Germinal center (tissue), 1 donor: ENCODE measurements at places on chromosomes 5 and 9.

- DNase-seq: no peak
Observed at GRCh38 chr5:92860061-92860460, 721.0 kb downstream of the NR2F1-AS1 start.

- no peak for DNase-seq
Observed at GRCh38 chr9:124271660-124272059, 13.9 kb downstream of the NEK6 start.

- no peak for DNase-seq
Observed at GRCh38 chr5:181120761-181121160, 10.2 kb downstream of the OR2V1 start.

GRCh38 chr9:80649001-80649420, 1040.3 kb downstream of the TLE1 start:
- DNase-seq: no peak

- DNase-seq: no peak
Observed at GRCh38 chr5:160312960-160313727, 780 bp upstream of the CCNJL start.

GRCh38 chr9:4464911-4465513, 25.3 kb upstream of the SLC1A1 start:
- peak; percentile 87 for DNase-seq

- no peak for DNase-seq
Observed at GRCh38 chr5:173969167-173970049, 19.6 kb upstream of the C5orf47 start.

GRCh38 chr5:149161026-149161687, 19.9 kb downstream of the ABLIM3 start:
- DNase-seq: no peak

GRCh38 chr5:36232533-36232932, 9.2 kb downstream of the NADK2 start:
- no peak for DNase-seq

DNA sequence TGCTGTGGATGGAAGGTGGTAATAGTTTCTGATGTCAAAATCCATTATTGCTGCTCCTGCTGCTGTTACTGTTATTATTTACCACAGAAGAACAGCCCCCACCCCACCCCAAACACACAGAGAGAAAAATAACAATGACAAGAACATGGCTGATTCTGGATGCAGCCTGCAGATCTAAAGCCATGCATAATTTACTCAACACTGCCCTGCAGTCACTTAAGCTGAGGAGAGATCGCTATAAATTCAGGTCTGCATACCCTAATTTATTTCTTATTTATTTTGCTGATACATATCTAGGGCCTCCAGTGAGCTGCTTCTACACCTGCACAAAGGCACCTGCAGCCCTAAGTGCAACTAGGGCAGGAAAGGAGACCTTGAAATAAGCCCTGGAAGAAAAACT, 132.0 kb downstream of the TRIM32 start:
- no peak for DNase-seq

- no peak for DNase-seq
Observed at GRCh38 chr5:64147849-64148441, 17.7 kb upstream of the RNF180 start.

DNA sequence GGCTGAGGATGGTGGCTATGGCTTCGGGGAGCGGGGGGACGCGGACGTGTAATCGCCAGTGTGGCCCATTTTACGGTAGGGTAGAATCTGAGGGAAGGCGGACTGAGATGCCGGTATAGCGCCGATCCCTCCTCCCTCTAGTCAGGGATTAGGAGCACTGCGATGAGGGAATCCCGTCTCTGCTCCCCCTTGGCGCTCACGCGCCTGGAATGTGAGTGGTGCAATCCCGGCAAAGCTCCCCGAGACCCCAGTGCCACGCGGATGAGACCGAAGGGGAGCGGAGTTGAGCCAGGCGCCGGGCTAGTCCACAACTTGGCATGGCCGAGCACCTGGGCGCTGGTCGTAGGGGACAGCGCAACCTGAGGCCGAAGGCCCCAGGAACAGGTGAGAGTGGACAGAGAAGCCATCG, 2.2 kb downstream of the NPR3 start:
- DNase-seq: no peak

GRCh38 chr5:167850911-167851310, 440.5 kb upstream of the WWC1 start:
- DNase-seq: no peak

DNA sequence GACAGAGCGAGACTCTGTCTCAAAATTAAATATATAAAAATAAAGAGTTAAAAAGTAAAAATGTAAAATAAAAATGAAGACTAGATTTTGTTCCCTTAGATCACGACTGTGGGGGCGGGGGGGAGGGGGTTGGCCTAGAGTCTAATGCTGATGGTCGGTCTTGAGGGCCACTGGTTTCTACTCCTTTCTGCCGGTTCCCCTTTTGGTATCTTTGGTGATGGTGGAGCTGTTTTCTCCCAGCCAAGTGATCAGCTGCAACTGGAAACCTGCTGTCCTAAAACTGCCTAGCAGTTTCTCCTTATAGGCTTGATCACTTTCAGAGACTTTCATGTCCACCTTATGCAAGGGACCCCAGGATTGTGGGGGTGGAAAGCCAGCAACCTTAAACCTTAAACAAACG, 1.1 kb downstream of the SRD5A1 start:
- peak; percentile 44 for DNase-seq

DNA sequence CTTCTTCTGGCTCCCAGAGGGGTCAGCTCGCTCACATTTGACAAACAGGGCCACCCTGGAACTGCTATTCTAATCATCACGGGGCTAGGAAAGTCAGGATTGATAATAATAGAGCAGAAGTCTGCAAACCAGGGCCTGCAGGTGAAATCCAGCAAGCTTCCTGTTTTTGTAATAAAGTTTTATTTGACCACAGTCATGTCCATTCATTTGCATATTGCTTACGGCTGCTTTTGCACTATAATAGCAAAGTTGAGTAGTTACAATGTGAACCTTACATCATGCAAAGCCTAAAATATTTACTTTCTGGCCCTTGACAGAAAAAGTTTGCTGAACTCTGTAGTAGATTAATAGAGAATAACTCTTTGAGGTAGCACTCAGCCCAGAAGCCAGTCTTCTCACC, 63.2 kb upstream of the CTXN3 start:
- no peak for DNase-seq

DNA sequence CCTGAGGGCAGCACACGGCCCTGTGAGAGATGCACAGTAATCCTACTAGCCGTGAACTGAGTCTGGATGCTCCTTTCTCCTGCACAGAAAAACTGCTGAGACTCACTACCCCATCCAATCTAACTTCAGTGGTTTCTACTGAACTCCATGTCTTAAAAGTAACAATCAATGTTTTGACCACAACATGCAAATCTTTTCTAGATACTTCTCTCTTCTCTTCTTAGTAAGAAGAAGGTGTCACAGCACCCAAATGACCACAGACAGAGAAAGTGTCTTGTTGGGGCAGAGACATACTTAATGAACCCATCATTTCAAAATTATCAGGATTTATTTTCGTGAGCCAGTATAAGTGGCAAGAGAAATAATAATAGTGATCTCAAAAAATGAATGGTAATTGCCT, 285.8 kb upstream of the MEF2C start:
- DNase-seq: no peak

GRCh38 chr9:109476642-109477257, 21.4 kb downstream of the PTPN3 start:
- no peak for DNase-seq

DNA sequence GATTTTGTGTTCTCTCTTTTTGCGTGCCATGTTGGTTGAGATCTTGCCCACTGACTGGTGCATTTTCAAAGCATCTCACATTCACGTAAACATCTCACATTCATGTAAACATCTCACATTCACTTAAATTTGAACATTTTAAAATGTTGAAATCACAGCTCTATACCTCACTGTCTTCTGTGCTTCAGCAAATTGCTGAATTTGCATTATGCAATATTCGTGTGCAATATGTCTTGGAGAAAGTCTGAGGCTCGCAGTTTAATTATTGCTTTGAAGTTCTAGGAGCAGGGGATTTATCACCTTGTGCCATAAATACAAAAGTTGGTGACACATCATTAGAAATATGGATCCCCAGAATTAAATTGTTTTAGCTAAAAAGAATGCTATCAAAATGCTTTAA, 42.6 kb downstream of the TNFSF15 start:
- DNase-seq: no peak

DNA sequence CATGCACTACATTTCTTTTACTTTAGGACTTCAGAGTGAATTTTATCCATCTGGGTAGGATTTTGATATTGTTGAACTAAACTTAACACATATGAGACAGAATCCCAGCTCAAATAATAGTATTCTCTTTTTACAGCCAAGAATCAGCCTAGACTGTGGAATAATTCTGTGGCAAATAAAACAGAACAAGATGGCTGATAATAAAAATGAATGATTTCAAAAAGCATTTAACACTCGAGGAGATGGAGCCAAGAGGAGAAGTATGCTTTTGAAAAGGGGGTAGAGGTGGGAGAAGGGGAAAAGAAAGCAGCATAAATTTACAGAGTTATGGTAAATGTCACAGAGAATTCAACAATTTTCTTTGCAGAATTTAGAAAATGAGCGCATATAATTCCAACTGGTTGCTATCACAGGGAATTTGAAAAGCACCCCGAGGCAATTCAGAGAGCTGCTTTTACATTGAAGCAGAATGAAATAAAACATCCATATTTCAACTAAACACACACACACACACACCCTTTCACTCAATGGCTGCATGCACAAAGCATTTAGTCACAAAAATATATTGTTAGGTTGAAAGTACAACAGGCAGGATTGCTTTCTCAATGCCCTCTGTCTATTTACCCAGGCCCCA, 60.2 kb upstream of the DMAC1 start:
- no peak for DNase-seq

- DNase-seq: peak; percentile 52
Observed at GRCh38 chr5:124410539-124411488, 335.6 kb downstream of the ZNF608 start.

DNA sequence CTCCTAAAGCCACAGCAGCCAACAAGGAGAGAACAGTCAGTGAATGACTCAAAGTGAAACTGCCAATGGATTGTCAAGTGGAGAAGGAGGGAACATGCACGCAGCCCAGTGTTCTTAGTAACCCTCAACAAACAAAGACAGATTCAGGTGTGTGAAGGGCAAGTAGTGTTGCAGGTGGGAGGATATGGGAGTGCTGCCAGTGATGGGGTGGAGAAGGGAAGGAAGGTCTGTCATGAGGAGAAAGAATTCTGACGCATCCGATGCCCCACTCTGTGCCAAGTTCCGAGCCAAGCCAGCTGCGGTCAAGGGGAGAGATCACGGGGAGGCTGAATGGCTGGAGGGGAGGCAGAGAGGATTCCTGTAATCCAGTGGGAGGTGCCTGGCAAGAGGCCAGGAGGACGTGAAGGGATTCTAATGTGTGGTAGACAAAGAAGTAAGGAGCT, 56.5 kb downstream of the CAST start:
- DNase-seq: no peak

GRCh38 chr9:88174324-88174723, 36.0 kb upstream of the SPATA31C2 start:
- no peak for DNase-seq

DNA sequence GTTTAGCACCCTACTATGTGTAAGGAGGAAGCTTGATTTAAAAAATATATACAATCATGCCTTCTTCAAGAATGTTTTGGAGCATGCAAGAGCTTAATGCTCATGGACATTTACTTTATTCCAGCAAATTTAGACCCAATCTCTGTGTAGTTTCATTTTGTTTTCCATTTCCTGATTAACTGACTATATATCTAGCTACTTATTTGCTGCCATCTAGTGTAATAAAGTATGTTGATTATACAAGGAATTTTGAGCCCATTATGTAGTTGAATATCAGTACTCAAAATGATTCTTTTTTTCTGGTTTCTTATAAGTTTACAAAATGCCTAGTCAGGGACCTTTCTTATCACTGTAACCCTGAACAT, 100.0 kb upstream of the CCDC152 start:
- DNase-seq: no peak

DNA sequence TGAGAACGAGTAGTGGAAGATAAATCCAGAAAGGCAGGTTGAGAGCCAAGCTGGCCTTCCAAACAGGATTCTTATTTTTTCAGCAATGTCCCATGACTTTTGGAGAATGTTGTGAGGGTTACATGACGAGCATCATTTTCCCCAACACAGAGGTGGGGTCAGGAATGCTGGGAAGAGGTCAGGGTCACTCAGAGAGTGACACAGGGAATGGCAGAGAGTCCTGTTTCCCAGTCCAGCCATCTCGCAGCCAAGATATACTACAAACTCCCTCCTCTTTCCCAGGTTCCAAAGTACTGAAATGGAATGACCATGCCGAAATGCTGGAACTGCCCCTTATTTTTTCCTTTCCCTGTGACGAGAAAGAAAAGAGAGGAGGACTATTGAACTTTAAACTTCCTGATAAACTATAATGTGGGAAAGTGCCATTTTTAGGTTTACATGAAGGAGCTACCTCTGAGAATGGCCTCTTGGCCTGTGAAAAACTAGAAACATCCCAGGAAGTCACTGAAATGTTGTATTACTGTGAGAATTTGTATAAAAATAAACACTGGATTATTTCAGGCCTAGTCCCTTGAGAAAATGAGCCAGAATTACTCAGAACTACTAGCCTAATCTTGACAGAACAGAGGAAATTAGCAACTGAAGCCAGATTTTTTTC, 420.4 kb downstream of the CETN3 start:
- DNase-seq: no peak

DNA sequence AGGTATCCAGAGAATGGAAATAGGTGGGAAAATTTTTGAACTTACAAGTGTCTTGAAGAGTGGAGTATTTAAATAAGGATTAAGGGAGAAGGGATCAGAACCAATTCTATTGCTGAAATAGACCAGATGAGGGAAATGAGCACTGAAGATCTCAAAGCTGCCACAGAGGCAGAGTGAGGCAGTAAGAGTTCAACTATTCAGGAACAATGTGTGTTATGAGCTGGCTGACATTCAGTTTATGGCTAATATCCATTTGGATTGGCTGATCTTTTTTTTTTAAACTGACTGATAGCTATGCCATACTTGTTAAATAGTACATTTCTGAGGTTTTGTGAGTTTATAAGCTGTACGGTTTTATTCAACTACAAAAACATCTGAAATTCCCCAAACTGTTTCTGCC, 95.3 kb upstream of the GNA14 start:
- no peak for DNase-seq

DNA sequence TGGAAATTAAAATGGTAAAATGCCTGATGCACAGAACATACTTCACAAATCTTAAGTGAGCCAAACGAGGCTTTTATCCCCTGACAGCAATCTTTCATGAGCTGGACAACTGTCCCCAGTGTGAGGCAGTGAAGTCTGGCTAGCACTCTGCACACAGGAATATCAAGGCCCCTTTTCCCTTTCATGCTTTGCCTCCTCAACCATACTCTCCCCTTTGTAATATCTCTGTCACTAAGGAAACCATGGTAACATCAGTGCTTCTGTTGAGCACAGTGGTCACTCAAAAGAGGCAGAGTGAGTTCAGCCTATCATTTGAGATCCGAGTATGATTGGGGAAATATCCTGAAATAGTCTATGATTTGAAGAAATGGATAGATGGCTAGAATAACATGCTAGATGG, 318.3 kb downstream of the ENC1 start:
- DNase-seq: no peak

DNA sequence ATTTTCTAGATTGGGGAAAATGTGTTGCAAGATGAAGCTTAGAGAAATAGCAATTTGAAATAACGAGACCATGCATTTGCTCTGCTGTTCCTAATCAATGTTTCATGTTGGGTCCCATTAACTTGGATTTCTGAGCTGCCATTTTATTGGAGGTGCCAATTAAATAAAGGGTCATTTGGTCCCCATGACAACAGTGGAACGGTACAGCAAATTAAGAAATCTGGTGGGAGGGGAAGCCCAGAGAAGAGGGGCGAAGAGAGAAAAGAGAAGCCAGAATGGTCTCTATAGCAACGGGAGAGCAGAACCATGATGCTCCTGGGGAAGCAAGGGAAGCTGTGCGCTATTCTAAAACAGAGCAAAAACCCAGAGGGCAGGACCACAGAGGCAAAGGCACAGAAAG, 120.2 kb downstream of the ENTREP1 start:
- no peak for DNase-seq
